Activated naive CD4-positive, alpha-beta T cell treated with anti-CD3 and anti-CD28 coated beads, Interleukin-2, amount 50 U/mL, for 72 hours (primary cell): ENCODE measurements at places on chromosomes 16 and 17. TPM values are rescaled to one million over a fixed set of nuclear protein-coding genes. Genes with fewer than 3 reads are reported as not detected.

HBA1 gene
- total RNA-seq = not detected

TMEM132E gene
- total RNA-seq = not detected

CCDC78 gene
- 10.7 TPM for total RNA-seq

MT3 gene
- total RNA-seq = 50.8 TPM

SLC13A2 gene
- total RNA-seq = not detected

CDH15 gene
- not detected for total RNA-seq

PLA2G10 gene
- not detected for total RNA-seq

COX6A2 gene
- not detected for total RNA-seq

SMTNL2 gene
- not detected for total RNA-seq

ZP2 gene
- total RNA-seq = not detected

ASPHD1 gene
- 3.8 TPM for total RNA-seq

STAC2 gene
- not detected for total RNA-seq

CD300A gene
- total RNA-seq = 4.0 TPM

KRTAP2-3 gene
- total RNA-seq = not detected

DCTPP1 gene
- total RNA-seq = 53.1 TPM

UTS2R gene
- total RNA-seq = 0.18 TPM

IRF8 gene
- total RNA-seq = 150 TPM

CETP gene
- total RNA-seq = not detected

MTHFSD gene
- 21.8 TPM for total RNA-seq

CMTM2 gene
- total RNA-seq = 1.1 TPM

PPP1R27 gene
- total RNA-seq = not detected

NOG gene
- total RNA-seq = 0.16 TPM

C16orf54 gene
- 14.0 TPM for total RNA-seq

SNX11 gene
- 15.4 TPM for total RNA-seq

PIPOX gene
- 3.0 TPM for total RNA-seq

STX1B gene
- 0.87 TPM for total RNA-seq

NPIPA3 gene
- total RNA-seq = not detected

ZG16B gene
- 1.4 TPM for total RNA-seq

OTOP2 gene
- total RNA-seq = not detected

BMERB1 gene
- 20.2 TPM for total RNA-seq

CCDC40 gene
- total RNA-seq = 0.50 TPM

SYT17 gene
- total RNA-seq = not detected

KRT222 gene
- not detected for total RNA-seq

ZFHX3 gene
- 0.07 TPM for total RNA-seq

RASL10B gene
- total RNA-seq = not detected

ITGAD gene
- total RNA-seq = not detected

HSPB9 gene
- total RNA-seq = not detected

FBF1 gene
- 20.6 TPM for total RNA-seq

LGALS9B gene
- not detected for total RNA-seq

IL17C gene
- not detected for total RNA-seq

SBK1 gene
- total RNA-seq = 2.0 TPM

CDK5R1 gene
- total RNA-seq = 12.4 TPM

MXRA7 gene
- total RNA-seq = 9.1 TPM

CCL22 gene
- total RNA-seq = 2.6 TPM

C17orf100 gene
- 2.3 TPM for total RNA-seq

CDH11 gene
- not detected for total RNA-seq

TMC7 gene
- not detected for total RNA-seq

CCL8 gene
- not detected for total RNA-seq

CFAP97D1 gene
- total RNA-seq = not detected

GLP2R gene
- total RNA-seq = not detected

OR1A1 gene
- not detected for total RNA-seq
